ENCODE measurements at places on chromosomes 7 and 10.

DNA sequence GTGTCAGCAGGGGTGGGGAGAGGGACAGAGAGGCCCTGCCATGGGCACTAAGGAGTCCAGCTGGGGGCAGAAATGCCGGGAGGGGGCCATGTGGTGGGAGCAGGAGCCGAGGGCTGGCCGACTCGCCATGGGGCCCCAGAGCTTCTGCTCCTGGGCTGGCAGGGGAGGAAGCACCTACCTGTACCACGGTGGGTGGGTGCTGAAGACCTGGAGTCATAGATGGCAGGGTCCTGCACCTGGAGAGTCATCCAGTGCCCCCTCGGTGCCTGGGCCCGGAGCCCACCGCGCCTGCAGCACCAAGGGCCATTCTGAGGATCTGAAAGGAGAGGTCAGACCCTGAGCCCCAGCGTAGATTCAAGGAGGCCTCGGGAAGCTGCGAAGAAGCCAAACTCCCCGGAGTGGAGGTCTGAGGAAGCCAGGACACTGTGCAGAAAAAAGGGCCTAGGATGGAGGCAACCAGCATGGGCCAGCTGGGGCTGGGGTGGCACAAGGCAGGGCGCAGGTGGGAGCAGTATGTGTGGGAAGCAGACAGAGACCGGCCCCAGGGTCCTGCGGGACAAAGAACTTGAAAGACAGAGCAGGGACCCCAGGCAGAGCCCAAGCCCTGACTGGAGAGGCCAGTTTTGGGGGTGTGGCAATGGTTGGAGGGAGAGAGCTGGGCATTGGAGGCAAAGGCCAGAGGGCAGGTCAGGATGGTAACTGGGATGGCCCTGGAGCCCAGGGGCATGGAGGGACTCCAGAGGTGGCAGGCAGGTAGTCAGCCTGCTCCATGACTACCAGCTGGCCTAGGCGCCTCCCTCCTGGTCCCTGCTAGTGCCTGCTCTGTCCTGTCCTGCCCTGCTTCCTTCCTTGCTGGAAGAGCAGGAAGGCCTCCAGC, 26.7 kb upstream of the SMARCD3 start:
- DNase-seq = no peak

GRCh38 chr7:151238190-151238810, 6.0 kb downstream of the CHPF2 start:
- DNase-seq = no peak

- DNase-seq = no peak
These were observed 100.1 kb upstream of the TMEM72 start for GRCh38 chr10:44811072-44811471.

GRCh38 chr10:1502451-1502850, 234.9 kb downstream of the ADARB2 start:
- no peak for DNase-seq

- DNase-seq = no peak
These were observed 186.9 kb downstream of the SND1 start for GRCh38 chr7:127838816-127839415.

DNA sequence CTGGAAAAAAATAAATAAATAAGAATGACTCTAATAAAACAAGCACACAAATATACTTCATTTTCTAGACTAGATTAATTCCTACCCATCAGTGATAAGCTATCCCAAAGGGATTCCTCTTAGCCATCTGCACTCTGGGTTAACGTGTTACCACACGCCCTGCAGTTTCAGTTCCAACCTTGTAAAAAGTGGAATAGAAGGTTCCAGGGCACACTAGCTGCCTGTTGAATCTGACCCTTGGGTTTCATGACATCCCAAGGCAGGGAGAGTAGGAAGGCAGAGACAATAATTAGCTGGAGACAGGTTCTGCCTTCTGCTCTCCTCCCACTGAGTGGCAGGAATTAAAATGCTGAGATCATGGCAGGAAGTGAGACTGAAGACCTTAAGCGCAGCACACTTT, 33.5 kb downstream of the SLC37A3 start:
- DNase-seq = no peak

- DNase-seq = no peak
These were observed 132.4 kb downstream of the CDK14 start for GRCh38 chr7:90728568-90728967.

GRCh38 chr7:111090846-111091245, at the start of gene LRRN3:
TSS of gene LRRN3 (plus strand) at chr7:111091127. CDS start at chr7:111122773, 31,646 bp downstream.
- no peak for DNase-seq

DNA sequence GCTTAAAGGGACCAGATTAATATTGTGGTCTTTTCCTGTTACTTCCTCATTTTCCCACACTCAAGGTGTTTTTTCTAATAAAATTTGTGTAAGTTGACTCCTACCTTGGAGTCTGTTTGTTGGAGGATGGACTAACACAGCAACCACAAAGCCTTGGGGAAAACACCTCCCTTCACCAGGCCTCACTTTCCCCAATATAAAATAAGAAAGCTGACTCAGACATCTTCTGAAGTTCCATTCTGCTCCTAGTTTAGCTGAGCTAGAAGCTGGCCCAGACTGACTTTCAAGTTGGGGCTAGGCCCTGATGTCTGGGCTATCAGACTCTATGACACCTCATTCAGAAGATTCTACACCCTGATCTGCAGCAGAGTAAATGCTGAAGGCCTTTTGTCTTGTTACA, 73.0 kb upstream of the ADRB1 start:
- no peak for DNase-seq

DNA sequence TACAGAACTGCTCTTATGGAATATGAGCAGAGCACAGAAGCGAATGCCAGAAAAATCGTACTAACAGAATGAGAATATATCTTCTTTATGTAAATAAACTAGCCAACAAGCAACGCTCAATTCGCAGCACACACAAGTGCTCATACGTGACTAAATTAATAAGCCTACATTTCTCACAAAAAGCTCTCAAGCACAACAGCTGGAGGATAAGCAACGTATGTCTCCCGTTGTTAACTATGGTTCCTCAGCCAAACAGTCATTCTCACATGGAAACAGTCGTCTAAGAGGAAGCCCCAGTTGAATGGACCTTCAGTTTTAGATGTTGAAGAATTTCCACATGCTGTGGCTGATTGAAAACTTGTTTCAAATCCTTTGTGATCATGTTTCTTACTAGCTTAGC, 110.4 kb downstream of the PKD1L1 start:
- no peak for DNase-seq

GRCh38 chr7:154929006-154929726, 73.8 kb downstream of the PAXIP1 start:
- DNase-seq = no peak

- no peak for DNase-seq
These were observed 287.7 kb downstream of the ABCA13 start for GRCh38 chr7:48458701-48459524.

DNA sequence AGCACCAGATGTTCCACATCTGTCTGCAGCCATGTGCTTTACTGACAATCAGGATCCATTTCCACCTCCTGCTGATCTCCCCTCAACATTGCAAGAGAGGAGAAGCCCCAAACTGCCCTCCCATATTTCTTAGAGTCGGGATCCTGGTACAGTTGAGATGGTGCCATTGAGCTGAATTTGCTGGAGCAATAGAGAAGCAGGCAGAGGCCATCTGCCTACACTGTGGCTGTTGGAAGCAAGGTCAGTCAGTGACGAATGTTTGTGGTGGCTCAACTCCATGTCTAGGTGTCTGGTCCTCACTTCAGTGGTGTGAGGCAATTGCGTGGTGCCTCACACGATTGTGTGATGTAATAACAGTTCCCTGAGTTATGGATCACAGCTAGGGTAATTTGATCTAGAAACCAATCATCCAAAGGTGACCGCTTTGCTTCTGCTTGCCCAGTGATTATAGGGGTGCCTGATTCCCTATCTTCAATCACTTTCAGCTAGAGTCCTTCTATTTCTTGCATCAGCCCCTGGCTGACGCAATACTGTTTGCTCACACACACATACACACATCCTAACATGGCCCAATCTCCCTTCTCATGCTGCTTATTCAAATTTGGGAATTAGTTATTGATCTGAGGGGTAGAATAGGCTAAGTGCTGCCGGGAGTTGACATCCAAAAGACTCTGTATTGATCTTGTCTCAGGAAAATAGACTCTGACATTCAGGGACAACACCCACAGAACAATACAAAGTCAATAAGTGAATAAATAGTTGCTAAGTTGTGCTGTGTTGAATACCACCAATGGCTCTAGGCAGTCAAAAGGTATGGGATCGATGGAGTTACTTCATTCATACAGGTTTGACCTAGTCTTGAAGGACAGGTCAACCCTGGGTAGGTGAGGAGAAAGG, 46.1 kb upstream of the SLC35B4 start:
- DNase-seq = no peak

- peak; percentile 36 for DNase-seq
These were observed 3.3 kb downstream of the AVPI1 start for GRCh38 chr10:97683556-97684367.

GRCh38 chr7:129494041-129494440, 8.3 kb upstream of the SMKR1 start:
- no peak for DNase-seq

DNA sequence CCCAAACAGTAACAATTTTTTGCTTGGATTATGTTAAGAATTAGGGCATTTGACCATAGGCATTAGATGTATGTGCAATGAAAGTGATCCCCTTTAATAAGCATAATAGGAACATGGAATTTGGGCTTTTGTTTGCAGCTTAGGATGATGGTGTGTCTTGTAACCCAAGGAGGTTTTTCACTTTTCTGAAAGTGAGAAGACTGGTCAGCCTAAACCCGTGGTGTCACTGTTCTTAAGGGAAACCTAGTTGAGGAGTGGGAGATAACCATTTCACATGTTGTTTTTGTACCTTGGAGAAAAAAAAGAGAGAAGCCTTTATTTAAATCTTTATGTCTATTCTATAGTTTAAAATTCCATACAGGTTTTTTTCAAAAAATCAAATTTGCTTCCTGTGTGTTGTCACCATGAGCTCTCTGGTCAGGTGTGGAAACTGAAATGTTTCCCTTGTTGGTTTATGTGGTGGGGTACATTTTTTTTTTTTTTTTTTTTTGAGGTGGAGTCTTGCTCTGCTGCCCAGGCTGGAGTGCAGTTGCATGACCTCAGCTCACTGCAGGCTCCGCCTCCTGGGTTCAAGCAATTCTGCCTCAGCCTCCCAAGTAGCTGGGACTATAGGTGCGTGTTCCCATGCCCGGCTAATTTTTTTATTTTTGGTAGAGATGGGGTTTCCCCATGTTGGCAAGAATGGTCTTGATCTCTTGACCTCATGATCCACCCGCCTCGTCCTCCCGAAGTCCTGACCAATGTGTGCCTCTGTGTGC, 7.7 kb downstream of the CCM2 start:
- DNase-seq = no peak

DNA sequence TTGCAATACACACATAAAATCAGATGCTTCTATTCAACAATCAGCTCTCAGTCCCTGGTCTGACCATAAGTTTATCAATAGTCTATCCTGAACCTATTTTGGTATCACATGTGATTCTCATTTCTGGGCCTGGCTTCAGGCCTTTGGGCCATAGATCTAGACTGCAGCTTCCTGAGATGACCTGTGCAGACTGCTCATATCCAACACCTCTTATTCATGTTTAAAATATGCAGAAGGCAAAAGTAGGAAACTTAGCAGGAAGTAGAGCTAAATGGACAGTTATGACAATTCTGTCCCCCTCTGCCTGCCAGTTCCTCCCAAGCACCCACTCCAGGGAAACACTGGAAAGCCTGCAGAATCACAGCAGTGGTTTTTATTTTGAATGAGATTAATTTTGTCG, 53.3 kb downstream of the C7orf25 start:
- DNase-seq = no peak

DNA sequence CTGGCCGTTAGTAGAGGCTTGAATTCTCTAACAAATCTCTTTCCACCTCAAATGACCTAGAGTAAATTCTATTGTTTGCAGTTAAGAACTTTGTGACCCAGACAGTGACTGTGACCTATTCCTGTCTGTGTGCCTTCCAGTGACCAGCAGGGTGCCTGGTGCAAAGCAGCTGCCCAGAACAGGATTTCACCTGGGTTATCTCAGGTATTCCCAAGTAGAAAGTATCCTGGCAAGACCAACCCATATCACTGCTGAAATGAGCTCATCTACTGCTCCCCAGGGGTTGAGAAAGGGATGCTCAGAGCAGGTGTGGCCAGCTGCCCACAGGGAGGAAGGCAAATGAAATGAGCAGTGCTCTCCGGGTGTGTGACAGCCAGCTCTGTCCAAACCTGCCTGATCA, 2.1 kb upstream of the MSMB start:
- DNase-seq = no peak

GRCh38 chr7:157445956-157446295, 109.1 kb downstream of the DNAJB6 start:
- no peak for DNase-seq

DNA sequence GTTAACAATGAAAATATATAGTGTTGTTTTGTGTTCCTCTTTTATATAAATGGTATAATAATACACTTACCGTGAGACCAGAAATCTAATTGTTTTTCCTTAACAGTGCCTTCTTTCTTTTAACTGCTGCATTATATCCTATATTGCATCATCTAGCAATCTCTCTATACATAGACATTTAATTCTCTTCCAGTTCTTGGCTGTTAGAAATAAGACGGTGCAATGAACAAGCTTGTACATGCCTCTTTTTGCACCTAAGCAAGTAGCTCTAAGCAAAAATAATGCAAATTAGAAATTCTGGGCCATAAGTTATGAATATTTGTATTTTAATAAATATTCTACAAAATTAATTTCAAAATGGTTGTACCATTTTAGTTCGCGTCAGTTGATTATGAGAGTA, 55.9 kb upstream of the AHR start:
- no peak for DNase-seq

- peak; percentile 25 for DNase-seq
These were observed 88.6 kb downstream of the SPAG6 start for GRCh38 chr10:22433875-22434274.

- no peak for DNase-seq
These were observed 66.4 kb upstream of the DDC start for GRCh38 chr7:50631639-50632038.
